Right lung (tissue), 10 donors: ENCODE measurements at places on chromosomes 7 and 10.
A peak's percentile ranks its signal among the peaks of the same experiment; 100 is the strongest.

- DNase-seq, result no peak
Observed at GRCh38 chr10:132659206-132660091, 121.9 kb downstream of the INPP5A start.

GRCh38 chr7:140773104-140773503, 76.6 kb downstream of the NDUFB2 start:
- DNase-seq, result no peak

- no peak for DNase-seq
Observed at GRCh38 chr10:70176441-70176840, 6.1 kb upstream of the SAR1A start.

GRCh38 chr10:110354322-110354766, 49.6 kb upstream of the SMNDC1 start:
- peak; percentile 56 for DNase-seq

DNA sequence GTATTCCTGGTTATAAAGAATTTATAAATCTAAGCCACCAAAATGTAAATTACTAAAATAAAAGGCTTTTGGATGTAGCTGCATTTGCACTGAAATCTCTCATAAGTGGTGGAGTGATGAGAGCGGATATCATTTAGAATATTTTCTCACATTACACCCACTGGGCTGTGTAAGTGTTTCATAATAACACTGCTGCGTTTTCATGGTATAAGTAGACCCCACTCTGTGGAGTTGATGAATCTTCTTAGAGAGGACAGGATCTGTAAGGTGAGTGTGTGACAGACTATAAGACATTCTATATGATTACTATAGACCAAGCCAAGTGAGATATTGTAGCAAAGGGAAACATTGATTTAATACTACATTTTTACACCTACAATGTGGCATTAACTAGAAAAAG, 1024.1 kb upstream of the LRRN3 start:
- no peak for DNase-seq

GRCh38 chr7:35356495-35356894, 102.6 kb upstream of the TBX20 start:
- no peak for DNase-seq

- DNase-seq, result no peak
Observed at GRCh38 chr10:51233337-51234100, 159.2 kb downstream of the PRKG1 start.
